Epithelial cell of esophagus (primary cell): ENCODE measurements at places on chromosomes 5 and 9.

- DNase-seq = peak; percentile 70
These were observed 378.6 kb downstream of the GADD45G start for GRCh38 chr9:89983411-89983810.

DNA sequence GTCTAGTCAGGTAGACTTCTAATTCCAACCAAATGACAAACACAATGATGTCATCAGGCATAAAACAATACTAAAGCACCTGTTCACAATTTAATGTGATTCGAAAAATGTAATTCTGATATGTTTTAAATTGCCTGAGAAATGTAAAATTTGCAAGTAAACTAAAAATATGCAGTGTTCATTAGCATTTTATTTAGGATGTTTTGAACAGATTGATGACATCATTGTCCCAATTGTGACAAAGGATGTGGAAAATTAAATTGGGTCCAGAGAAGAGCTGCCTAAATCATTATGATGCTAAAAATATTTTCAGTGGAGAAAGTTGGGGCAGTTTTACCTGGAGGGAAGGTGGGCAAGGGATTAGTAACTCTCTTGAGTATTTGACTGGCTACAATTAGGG lies 86.5 kb downstream of the CFAP90 start:
- DNase-seq = no peak

DNA sequence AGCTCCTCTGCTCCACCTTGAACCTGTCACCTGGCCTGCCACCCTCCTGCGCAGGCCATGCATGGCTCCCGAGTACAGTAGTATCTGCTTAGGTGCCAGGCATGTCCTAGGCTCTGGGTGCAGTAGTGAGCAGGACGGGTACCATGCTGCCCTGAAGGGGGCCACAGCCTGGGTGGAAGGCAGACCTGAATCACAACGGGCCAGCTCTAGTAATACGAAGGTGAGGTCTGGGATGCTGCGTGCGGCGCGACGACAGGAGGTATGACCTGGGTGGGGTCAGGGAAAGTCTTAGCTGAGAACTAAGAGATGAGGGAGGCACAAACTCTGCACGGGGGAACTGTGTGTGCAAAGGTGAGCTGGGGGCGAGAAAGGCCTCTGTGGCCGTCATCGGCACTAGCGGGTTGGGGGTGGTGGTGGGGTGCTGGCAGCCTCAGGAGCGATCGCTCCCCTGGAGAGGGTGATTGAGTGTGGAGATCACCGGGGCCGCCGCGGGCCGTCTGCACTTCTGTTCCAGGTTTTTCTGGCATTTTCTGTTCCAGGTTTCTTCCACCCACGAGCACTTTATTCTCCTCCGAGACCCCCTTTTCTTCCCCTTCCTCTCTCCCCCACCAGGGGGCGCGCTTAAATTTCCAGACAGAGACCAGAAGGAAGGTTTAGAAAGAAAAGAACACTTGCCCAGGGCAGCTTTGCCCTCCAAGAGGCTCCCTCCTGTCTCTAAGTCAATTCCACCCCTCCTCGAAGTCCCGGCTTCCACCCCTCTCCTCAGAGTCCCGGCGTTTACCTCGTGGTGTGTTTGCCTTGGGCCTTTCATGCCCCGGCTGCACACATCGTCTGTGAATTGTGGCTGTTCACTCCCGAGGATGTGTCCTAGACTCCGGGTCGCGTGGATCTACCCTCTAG lies 15.1 kb downstream of the PDLIM4 start:
- peak; percentile 35 for DNase-seq

DNA sequence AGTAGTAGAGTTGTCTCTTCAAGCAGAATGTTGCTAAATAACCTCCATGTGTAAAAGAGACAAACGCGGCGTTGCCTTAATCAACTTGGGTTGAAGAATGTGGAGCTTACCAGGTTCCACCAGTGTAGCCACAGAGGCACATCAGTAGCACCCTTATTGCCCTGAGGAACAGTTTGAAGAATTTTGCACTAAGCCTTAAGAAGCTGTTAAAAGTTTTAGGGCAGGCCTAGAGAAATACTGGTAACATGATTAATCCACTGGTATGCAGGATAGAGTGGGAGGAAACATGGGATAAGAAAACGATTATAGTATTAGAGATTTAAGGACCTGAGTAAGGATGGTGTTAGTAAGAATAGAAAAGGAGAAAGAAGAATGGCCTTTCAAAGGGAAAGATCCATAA lies 100.6 kb downstream of the ZCCHC7 start:
- DNase-seq = no peak

DNA sequence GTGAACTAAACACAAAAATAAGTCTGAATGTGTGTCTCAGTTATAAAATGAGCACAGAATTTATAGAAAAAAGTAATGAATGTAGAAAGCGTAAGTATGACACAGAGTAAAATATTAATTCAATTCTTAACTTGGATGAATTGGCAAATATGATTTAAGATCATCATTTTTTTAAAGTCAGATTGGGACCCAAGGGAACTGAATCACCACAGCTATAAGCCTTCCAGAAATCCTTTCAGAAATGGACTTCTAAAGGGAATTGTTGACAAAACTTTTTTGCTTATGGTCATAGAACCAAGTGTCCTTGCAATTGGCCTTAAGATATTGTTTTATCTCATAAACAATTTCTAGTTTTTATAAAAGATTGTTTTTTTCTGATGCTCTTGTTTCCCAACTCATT lies 495.1 kb upstream of the DAB2 start:
- DNase-seq = no peak

GRCh38 chr5:95533106-95533505 lies 21.7 kb downstream of the SKIC3 start:
- DNase-seq = no peak

GRCh38 chr5:142360607-142361120 lies 35.8 kb upstream of the SPRY4 start:
- DNase-seq = peak; percentile 40

GRCh38 chr9:36924757-36925432 lies 109.2 kb downstream of the PAX5 start:
- DNase-seq = no peak

DNA sequence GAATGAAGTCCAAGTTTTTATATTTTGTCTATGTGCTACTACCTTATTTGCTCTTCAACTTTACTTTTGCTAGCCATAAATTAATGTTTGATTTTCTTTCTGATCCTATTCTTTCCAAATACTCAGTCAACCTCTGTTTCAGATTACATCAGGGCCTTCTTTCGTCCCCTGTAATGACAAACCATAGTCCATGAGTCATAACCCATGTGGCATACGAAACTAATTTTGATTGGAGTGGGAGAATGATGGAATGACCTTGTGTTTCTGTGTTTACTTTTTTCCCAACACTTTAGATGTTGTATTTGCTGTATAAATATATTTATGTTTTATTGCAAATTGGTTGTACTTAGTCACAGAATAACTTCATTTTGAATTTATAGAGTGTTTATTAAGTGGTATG lies 1043.1 kb downstream of the DTWD2 start:
- no peak for DNase-seq

GRCh38 chr9:82721593-82721992 lies 341.3 kb downstream of the RASEF start:
- DNase-seq = peak; percentile 21

GRCh38 chr9:127113191-127113972 lies 9.1 kb downstream of the ANGPTL2 start:
- no peak for DNase-seq

- no peak for DNase-seq
These were observed 101.5 kb upstream of the GHR start for GRCh38 chr5:42321785-42322184.

- DNase-seq = no peak
These were observed 15.6 kb downstream of the PTGS1 start for GRCh38 chr9:122386311-122386872.

DNA sequence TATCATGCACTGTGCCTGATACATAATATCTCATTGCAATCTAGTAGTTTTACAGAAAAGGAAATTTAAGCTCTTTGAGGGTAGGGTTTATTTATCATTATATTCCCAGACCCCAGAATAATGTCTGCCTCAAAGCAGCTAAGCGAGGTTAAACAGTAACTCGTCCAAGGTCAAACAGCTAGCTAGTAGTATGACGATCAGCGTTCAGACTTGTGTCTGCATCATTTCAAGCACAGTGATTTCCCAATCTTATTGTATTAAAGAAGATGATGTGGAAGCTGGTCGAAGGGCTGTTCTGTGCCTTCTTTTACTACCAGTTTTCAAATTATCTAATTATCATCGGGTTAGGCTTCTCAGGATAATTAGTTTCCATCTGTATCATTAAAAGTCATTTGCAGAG lies 55.1 kb upstream of the NFIB start:
- no peak for DNase-seq

GRCh38 chr5:55570026-55570425 lies 35.3 kb upstream of the PLPP1 start:
- no peak for DNase-seq

DNA sequence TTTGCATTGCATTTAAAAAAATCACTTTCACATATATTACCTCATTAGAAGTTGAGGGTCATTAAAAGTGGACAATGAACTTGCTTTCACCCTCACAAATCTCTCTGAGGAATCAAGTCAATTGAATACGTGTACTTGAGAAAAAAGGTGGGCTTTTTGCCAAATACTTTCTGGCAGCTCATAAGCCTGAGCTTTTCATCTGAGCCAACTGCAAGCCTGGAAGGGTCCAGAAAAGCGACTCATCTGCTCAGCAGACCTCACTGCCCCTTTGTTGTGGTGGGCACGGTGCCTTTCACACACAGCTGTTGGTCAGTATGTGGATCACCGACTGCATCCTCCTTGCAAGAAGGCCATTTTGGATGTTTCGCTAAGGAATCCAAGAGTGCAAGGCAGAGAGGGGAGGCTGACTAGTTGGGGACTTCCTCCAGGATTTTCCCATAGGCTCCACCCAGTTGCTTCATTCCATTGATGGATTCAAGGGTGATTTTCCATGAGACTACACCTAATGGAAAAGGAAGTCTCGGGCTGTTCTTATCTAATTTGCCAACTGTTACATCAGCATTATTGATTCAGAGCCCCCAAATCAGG lies 564.7 kb downstream of the PDE4D start:
- DNase-seq = no peak

- no peak for DNase-seq
These were observed 3.8 kb downstream of the ZNF622 start for GRCh38 chr5:16461782-16462181.

- DNase-seq = peak; percentile 48
These were observed 27.8 kb downstream of the DPYSL3 start for GRCh38 chr5:147481874-147482705.
